Hepatocyte (in vitro differentiated cells): ENCODE measurements at places on chromosomes 6 and 20.

DNA sequence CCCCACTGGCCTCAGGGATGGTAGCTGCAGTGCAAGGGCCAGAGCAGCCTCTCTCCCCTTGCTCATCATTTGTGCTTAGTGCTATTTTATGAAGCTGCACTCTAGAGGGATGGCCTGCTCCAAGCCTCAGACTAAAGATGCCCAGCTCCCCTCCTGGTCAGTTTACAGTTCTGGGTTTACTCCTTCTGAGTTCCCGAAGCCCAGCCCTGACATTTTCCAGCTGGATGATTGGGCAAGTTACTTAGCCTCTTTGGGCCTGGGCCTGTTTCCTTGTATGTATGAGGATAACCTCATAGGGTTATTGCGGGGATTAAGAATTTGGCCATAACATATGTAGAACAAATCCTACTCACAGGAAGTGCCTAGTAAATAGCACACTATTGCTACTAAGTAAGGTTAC is 31.8 kb upstream of the EMILIN3 start:
- peak; percentile 57 for DNase-seq
- H3K4me1 ChIP-seq: no peaks in the 10 kb centered on the region
- no peak overlapping the region for H3K4me3 ChIP-seq
- no peak overlapping the region for H3K27ac ChIP-seq
- H3K27me3 ChIP-seq: no peaks in the 10 kb centered on the region
- H3K36me3 ChIP-seq: no peaks in the 10 kb centered on the region

GRCh38 chr6:128826606-128827005 is 56.3 kb upstream of the LAMA2 start:
- H3K4me1 ChIP-seq: no peaks in the 10 kb centered on the region
- no peaks in the 10 kb centered on the region for H3K27me3 ChIP-seq
- no peak overlapping the region for H3K4me3 ChIP-seq
- H3K36me3 ChIP-seq: no peaks in the 10 kb centered on the region
- DNase-seq: no peak

DNA sequence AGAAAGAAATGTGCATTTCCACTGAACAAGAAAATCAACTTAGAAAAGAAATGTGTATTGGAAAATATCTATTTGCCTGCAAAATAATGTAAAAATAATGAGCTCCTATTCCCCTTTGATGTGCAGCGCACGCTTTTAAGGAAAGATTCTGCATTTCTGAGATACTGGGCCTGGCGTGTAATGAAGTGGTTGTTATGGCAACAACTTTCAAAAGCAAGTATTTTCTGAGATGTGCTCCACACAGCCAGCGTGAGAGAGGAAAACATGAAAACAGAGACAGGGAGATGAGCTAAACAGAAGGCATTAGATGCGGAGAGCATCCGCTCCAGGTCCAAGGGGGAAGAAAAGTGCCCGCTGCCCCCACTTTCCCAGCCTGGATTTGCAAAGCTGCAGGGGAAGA is 39.1 kb upstream of the GTSF1L start:
- no peaks in the 10 kb centered on the region for H3K36me3 ChIP-seq
- no peak overlapping the region for H3K27ac ChIP-seq
- DNase-seq: no peak
- no peak overlapping the region for H3K4me3 ChIP-seq

- no peaks in the 10 kb centered on the region for H3K36me3 ChIP-seq
- H3K4me3 ChIP-seq: no peak overlapping the region
- no peaks in the 10 kb centered on the region for H3K4me1 ChIP-seq
Measured at GRCh38 chr6:11168091-11168635, 56.6 kb upstream of the ERVFRD-1 start.

DNA sequence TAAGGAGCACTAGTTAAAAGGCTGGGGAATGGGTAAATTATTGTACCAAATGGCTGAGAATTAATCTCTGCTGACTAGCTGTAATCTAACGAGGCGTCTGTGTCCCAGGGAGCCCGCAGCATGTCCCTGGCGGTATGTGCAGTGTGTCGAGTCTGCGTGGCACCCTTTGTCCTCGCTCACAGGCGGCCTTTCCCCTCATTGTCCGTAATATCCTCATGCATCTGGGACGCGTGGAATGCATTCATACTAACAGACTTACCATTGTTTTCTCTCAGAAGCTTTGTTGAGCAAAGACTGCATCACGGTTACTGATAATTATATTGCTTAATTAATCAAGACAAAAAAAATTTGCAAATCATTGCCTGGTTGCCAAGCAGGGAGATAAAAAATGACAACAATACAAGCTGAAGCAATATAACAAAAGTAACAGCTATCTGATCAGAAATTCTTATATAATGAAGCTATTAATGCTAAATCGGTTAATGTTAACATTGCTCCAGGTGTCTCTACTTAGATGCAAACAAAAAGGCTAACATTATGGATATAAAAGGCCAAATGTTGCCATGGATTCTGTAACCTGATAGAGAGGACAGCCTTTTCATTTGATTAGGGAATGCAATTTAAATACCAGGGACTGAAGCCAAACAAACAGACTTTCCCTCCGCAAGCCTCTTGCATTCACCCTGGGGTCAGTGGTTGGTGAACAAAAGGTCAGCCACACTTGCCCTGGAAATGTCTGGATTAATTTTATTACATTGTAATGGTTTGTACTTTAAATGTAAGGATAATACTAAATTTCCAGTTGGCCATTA is 124.8 kb downstream of the INSM1 start:
- no peaks in the 10 kb centered on the region for H3K27me3 ChIP-seq
- no peak overlapping the region for H3K27ac ChIP-seq
- no peak overlapping the region for H3K4me3 ChIP-seq
- H3K4me1 ChIP-seq: no peaks in the 10 kb centered on the region
- DNase-seq: no peak
- H3K36me3 ChIP-seq: no peaks in the 10 kb centered on the region

DNA sequence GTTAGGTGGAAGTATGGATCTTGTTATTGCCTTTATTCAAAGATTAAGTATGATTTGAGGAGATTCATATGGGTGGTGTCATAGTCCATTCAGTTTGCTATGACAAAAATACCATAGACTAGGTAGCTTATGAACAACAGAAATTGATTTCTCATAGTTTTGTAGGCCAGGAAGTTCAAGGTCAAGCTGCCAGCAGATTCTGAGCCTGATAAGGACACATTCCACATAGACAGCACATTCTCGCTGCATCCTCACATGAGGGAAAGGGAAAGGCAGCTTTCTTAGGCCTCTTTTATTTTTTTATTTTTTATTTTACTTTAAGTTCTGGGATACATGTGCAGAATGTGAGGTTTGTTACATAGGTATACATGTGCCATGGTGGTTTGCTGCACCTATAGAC is 27.7 kb downstream of the ME1 start:
- H3K27me3 ChIP-seq: no peaks in the 10 kb centered on the region
- no peaks in the 10 kb centered on the region for H3K36me3 ChIP-seq
- DNase-seq: no peak

- no peak overlapping the region for H3K4me3 ChIP-seq
- H3K27ac ChIP-seq: no peak overlapping the region
- no peak for DNase-seq
- H3K36me3 ChIP-seq: no peaks in the 10 kb centered on the region
Measured at GRCh38 chr20:47876311-47877088, 91.2 kb upstream of the SULF2 start.

DNA sequence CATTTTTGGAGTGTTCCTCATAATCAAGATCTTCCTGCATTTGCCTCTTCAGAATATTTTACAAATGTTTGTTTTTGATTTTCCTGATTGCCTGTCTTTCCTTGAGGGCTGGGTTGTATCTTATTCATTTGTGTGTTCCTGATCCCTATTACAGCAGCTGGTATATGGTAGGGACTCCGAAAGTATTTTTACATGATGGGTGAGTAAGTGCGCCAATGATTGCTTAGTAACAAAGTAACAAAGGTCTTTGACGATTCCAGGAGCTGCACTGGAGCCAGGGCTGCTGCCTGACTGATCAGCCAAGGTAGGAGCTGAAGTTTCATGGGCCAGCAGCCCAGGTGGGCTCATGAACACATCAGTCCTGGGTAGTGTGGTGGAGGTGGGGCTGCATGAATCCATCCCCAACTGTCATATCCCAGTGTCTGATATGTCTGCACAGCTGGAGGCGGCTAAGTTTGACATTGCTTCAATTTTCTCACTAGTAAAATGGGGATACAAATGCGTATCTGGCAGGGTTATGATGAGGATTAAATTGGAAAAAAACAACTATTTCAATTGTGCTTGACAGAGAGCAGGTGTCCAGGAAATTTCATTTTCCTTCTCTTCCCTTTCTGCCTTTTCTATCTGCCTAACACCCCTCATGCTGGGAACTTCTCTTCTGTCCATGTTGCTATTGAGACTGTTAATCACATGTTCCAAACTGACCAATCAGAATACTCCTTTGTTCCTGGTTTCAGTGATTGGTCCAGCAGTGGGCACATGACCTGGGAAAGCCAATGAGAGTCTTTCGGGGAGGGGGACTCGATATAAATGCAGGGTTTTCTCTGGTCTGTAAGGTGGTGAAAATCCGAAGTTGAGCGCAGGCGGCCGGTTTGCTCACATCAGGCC is 90.7 kb downstream of the CDH26 start:
- H3K27me3 ChIP-seq: peaks cover 15% of the 10 kb centered on the region
- no peak overlapping the region for H3K27ac ChIP-seq
- DNase-seq: no peak

DNA sequence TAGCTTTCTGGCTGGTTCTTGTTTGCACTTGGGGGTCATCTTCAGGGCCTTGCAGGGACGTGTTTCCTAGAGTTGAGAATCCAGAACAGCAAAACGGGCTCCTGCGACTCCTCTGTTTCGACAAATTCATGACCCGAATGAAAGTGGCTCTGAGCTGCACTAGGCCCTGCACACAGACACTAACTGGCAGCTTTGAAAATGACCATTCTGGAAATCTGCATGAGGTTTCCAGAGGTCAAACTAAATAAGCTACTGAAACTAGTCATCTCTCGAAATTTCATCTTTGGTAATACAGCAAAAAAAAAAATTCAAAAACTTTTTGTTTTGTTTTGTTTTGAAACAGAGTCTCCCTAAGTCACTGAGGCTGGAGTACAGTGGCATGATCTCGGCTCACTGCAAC is 15.5 kb upstream of the BMP7 start:
- no peak overlapping the region for H3K4me3 ChIP-seq
- H3K27ac ChIP-seq: peak overlapping the region; percentile 84
- H3K4me1 ChIP-seq: peaks cover 33% of the 10 kb centered on the region
- no peaks in the 10 kb centered on the region for H3K27me3 ChIP-seq
- no peaks in the 10 kb centered on the region for H3K36me3 ChIP-seq

DNA sequence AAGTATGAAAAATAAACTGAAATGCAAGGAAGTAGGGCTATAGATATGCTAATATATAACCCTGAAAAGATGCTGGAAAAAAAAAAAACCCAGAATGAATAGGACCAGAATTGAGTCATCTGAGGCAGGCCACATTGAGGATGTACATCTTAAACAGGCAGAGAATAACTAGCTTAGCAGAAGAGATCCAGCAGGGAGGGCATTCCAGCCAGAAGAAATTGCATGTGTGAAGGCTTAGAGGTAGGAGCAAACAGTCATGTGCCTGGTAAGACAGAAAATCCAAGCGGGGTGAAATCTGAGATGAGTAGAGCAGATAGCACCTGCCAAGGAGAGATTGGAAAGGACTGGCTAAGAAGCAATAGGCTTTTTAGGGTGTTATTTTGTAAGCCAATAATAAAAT is 2.6 kb downstream of the COL19A1 start:
- H3K27me3 ChIP-seq: peaks cover 5% of the 10 kb centered on the region
- no peaks in the 10 kb centered on the region for H3K36me3 ChIP-seq
- no peak overlapping the region for H3K27ac ChIP-seq
- no peak overlapping the region for H3K4me3 ChIP-seq
- no peak for DNase-seq

- H3K4me1 ChIP-seq: no peaks in the 10 kb centered on the region
- H3K27me3 ChIP-seq: no peaks in the 10 kb centered on the region
- H3K27ac ChIP-seq: no peak overlapping the region
- no peak for DNase-seq
Measured at GRCh38 chr6:16292942-16293341, 54.6 kb downstream of the GMPR start.

DNA sequence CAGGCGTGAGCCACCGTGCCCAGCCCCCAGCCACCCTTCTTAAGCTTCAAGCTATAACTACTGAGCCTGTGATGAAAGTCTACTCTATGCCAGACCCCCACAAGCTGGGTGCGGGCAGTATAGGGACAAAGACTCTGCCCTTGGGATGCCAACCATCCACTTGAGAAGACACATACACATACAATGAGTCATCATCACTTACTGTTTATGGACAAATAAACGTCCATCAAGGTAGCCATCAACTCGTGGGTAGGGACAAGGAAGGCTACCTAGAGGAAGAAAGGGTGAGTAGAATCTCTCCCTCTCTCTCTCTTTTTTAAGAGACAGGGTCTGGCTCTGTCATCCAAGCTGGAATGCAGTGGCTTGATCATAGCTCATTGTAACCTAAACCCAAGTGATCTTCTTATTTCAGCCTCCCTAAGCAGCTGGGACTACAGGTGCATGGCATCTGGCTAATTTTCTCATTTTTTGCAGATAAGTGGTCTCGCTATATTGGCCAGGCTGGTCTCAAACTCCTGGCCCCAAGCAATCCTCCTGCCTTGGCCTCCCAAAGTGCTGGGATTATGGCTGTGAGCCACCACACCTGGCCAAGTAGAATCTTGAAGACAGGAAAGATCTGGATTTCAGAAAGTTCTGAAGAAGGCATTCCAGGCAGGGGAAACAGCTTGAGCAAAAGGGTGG is 2.6 kb upstream of the TP53INP2 start:
- no peak overlapping the region for H3K4me3 ChIP-seq
- peaks cover 3% of the 10 kb centered on the region for H3K4me1 ChIP-seq
- DNase-seq: no peak
- no peak overlapping the region for H3K27ac ChIP-seq
- no peaks in the 10 kb centered on the region for H3K27me3 ChIP-seq

DNA sequence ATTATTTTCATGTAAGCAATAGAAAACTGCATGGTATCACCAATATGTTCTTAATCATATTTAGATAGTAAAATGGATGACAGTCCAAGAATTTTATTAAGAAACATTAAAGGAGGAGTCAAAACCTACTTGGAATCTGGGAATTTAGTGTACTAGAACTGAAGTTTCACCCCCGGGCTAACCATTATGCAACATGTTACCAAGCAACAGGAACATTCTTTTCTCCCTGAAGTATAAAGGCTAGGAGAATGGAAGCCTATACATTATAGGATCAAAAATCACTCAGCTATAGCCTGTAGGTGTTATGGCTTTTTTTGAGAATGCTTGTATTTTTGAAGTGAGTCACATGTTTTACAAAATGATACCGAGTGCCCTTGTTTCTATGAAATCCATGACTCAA is 538.3 kb downstream of the GRIK2 start:
- no peaks in the 10 kb centered on the region for H3K27me3 ChIP-seq
- DNase-seq: no peak
- H3K4me1 ChIP-seq: no peaks in the 10 kb centered on the region
- no peaks in the 10 kb centered on the region for H3K36me3 ChIP-seq

- peaks cover 4% of the 10 kb centered on the region for H3K4me1 ChIP-seq
- no peak for DNase-seq
- H3K4me3 ChIP-seq: no peak overlapping the region
Measured at GRCh38 chr20:61391812-61392520, 139.9 kb downstream of the CDH4 start.

DNA sequence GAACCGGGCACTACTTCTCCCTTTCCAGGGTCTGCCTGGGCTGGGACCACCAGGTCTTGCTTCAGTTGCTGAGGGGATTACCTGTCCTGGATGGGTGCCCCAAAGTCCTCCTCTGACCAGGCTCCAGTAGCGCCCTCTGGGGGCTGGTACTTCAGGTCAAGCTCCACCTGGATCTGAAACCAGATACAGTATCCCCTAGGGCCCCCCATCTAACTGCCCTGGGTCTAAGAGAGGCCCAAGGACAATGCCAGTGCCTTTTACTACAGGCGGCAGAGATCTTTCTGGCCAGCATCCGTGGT is 11.2 kb upstream of the SPAG4 start:
- H3K27me3 ChIP-seq: peaks cover 25% of the 10 kb centered on the region
- H3K27ac ChIP-seq: no peak overlapping the region
- no peak overlapping the region for H3K4me3 ChIP-seq
- peaks cover 13% of the 10 kb centered on the region for H3K4me1 ChIP-seq
